ENCODE measurements at places on chromosomes 2 and 18. TPM values are rescaled to one million over a fixed set of nuclear protein-coding genes. Genes with fewer than 3 reads are reported as not detected.
A peak's percentile ranks its signal among the peaks of the same experiment; 100 is the strongest.

DAW1 gene
- not detected for total RNA-seq

- peaks cover 73% of the 10 kb centered on the region for H3K4me1 ChIP-seq
- H3K27me3 ChIP-seq: no peaks in the 10 kb centered on the region
- H3K36me3 ChIP-seq: peaks cover 44% of the 10 kb centered on the region
- H3K4me3 ChIP-seq: peak overlapping the region; percentile 67
- DNase-seq: no peak
Measured at GRCh38 chr2:84874381-84875212, 6.3 kb downstream of the TRABD2A start.

DNA sequence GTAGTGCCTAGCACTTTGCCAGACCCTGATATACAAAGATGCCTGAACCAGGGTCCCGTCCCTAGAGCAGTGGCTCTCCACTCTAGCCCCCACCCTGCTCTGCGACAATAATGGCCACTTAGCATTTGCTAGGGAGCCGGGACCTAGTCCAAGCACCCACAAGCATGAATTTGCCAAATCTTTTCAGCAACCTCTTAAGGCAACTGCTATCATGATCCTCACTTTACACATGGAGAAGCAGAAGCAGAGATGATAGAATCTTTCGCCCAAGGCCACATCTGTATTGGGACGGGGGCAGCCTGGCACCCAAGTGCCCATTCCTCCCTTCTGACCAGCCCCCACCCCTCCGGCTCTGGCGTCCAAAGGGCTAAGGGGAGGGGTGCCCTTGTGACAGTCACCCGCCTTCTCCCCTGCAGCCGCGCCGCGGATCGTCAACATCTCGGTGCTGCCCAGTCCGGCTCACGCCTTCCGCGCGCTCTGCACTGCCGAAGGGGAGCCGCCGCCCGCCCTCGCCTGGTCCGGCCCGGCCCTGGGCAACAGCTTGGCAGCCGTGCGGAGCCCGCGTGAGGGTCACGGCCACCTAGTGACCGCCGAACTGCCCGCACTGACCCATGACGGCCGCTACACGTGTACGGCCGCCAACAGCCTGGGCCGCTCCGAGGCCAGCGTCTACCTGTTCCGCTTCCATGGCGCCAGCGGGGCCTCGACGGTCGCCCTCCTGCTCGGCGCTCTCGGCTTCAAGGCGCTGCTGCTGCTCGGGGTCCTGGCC, 13.0 kb downstream of the SIGLEC15 start:
- no peaks in the 10 kb centered on the region for H3K4me1 ChIP-seq
- no peak for DNase-seq
- no peak overlapping the region for H3K4me3 ChIP-seq
- H3K27ac ChIP-seq: no peak overlapping the region
- H3K27me3 ChIP-seq: peaks cover 49% of the 10 kb centered on the region
- H3K36me3 ChIP-seq: no peaks in the 10 kb centered on the region

DNA sequence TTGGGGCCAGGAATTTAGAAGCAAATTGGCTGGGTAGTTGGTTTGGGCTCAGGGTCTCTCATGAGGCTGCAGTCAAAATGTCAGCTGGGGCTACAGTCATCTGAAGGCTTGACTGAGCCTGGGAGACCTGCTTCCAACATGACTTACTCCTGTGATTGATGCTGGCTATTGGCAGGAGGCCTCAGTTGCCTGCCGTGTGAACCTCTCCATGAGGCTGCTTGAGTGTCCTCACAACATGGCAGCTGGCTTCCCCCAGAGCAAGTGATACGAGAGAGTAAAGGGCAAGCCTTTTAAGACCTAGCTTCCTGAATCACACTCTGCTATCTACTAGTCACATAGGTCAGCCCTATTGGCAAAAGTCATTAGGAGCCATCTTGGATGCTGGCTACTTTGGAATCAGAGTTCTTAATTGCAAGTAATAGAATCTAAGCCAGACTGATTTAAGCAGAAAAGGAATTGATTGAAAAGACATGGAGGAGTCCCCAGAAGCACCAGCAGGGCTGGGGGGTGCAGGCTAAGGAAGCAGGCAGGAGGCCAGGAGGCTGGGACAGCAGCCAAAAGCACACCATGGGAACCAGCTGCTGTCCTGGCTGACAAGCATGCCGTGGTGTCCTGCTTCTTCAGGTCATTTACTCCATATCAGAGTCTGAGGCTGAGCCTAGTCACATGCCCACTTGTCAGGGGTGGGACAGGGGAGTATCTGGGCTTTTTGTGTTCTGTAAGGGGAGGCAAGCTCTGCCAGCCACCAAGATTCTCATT, 7.8 kb upstream of the GIGYF2 start:
- DNase-seq: no peak
- no peak overlapping the region for H3K27ac ChIP-seq
- H3K4me3 ChIP-seq: no peak overlapping the region
- no peaks in the 10 kb centered on the region for H3K36me3 ChIP-seq
- peaks cover 4% of the 10 kb centered on the region for H3K27me3 ChIP-seq

- H3K4me1 ChIP-seq: peaks cover 6% of the 10 kb centered on the region
- H3K27ac ChIP-seq: no peak overlapping the region
Measured at GRCh38 chr2:168614172-168615018, 158.3 kb downstream of the CERS6 start.

GRCh38 chr2:174574657-174575056, 22.9 kb downstream of the WIPF1 start:
- DNase-seq: no peak
- peaks cover 64% of the 10 kb centered on the region for H3K4me1 ChIP-seq
- H3K27ac ChIP-seq: peak overlapping the region; percentile 44
- H3K36me3 ChIP-seq: peaks cover 65% of the 10 kb centered on the region
- H3K27me3 ChIP-seq: no peaks in the 10 kb centered on the region

DNA sequence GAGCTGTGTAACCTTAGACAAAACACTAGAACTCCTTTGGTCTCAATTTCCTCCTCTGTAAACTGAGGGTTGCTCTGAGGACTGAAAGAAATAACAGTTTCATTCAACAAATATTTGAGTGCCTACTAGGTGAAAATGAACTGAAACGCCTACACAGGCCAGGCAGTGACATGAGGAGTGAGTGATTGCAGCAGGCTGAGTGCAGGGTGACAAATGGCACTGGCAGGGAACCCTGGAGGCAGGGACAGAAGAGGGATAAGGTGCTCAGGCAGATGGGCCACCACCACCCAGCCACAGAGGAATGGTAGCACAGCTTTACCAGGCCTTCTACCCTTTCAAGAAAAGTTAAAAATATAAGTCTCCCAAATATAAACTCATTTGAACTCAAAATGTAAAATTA, 11.5 kb upstream of the RNU4ATAC start:
- peaks cover 4% of the 10 kb centered on the region for H3K4me1 ChIP-seq
- H3K36me3 ChIP-seq: peaks cover 26% of the 10 kb centered on the region
- H3K27me3 ChIP-seq: no peaks in the 10 kb centered on the region

- H3K36me3 ChIP-seq: peaks cover 25% of the 10 kb centered on the region
- H3K27ac ChIP-seq: no peak overlapping the region
- no peak overlapping the region for H3K4me3 ChIP-seq
- peaks cover 13% of the 10 kb centered on the region for H3K4me1 ChIP-seq
- no peak for DNase-seq
Measured at GRCh38 chr2:218447072-218447471, 28.1 kb downstream of the VIL1 start.

GRCh38 chr2:694906-695510, 17.8 kb upstream of the TMEM18 start:
- no peaks in the 10 kb centered on the region for H3K36me3 ChIP-seq
- no peak for DNase-seq
- no peak overlapping the region for H3K27ac ChIP-seq

DNA sequence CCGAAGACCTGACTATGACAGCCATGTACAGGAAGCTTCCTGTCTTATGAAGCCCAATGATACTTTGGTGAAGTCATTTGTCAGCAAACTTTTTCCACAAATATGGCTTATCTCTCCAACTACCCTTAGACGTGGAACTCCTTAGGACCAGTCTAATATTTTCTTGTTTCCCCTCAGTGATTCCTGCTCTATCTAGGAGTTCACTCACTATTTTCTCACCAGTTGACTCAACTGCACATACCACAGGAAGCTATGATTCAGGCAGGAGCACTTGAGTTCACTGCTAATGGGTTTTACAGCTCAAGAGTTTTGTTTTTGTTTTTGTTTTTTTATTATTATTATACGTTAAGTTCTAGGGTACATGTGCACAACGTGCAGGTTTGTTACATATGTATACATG, 109.3 kb downstream of the ANTXR1 start:
- peaks cover 6% of the 10 kb centered on the region for H3K27me3 ChIP-seq
- no peak overlapping the region for H3K4me3 ChIP-seq

DNA sequence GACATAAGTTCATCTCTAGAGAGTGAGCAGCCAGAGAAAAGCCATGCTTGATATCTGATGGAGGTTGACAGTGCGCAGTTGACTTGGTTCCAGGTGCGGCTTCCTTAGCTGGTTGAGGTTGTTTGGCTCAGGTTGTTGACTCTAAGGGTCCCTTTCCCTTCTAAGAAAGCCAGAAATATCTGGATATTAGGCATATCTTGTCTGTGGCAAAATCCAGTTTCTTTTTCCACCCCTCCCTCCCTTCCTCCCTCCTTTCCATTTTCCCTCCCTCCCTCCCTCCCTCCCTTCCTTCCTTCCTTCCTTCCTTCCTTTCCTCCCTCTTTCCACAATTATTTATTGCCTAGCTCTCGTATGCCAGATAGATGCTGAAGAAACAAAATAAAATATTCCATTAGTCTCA, 82.6 kb upstream of the TNP1 start:
- peaks cover 2% of the 10 kb centered on the region for H3K36me3 ChIP-seq
- DNase-seq: no peak
- H3K4me3 ChIP-seq: no peak overlapping the region
- no peak overlapping the region for H3K27ac ChIP-seq

TFCP2L1 gene
- total RNA-seq: 0.02 TPM

DNA sequence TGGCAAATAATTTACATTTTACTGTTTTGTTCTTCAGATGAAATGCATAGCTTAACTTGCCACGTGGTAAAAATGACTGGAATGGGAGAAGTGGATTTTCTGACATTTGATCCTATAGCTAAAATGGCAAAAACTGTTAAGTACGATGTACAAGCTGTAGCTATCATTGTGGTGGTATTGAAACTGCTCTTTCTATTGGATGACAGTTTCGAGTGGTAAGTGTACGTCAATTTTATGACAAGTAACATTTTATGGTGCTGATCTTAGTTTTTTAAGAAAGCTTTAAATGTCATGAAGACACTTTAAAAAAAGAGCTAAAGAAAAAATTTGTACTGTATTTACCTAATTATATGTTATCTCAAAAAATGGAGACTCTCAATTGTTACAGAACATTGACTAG, 40.8 kb upstream of the GRHL1 start:
- no peaks in the 10 kb centered on the region for H3K27me3 ChIP-seq
- no peak for DNase-seq
- H3K36me3 ChIP-seq: peaks cover 30% of the 10 kb centered on the region
- no peak overlapping the region for H3K4me3 ChIP-seq
- H3K27ac ChIP-seq: no peak overlapping the region
- H3K4me1 ChIP-seq: peaks cover 12% of the 10 kb centered on the region

DNA sequence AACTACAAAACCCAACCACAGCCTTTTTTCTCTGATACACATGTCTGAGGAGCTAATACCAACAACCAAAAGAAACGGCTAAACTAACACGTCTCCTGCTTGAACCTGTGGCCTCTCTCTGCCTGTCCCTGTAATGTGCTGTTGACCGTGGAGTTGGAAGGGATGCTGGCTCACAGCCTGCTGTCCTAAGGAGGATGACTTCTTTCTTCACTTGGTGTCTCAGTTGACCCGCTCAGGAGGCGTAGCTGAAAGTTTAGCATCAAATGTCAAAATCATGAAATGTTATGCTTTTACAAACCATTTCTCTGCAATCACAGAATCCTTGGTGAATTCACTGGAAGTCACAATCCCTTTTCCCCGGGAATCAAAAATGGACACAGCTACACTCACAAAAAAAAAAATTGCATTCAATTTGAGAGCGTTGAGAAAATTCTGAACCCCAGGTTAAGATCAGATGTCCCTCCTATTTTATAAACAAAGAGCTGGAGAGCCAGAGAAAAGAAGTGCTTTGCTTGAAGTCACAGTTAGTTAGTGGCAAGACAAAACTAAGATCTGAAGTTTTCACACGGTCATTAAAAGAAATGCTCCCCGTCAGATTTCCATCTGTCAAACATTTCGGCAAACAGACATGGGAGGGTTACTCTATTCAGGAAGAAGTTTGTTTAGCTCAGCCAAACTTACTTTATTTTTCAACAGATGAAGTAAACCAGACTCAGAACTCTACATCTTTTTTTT, 74.3 kb downstream of the IRS1 start:
- H3K27ac ChIP-seq: no peak overlapping the region
- H3K27me3 ChIP-seq: peaks cover 35% of the 10 kb centered on the region
- H3K36me3 ChIP-seq: no peaks in the 10 kb centered on the region
- no peaks in the 10 kb centered on the region for H3K4me1 ChIP-seq
- H3K4me3 ChIP-seq: no peak overlapping the region

AGXT gene
- total RNA-seq: not detected

DNA sequence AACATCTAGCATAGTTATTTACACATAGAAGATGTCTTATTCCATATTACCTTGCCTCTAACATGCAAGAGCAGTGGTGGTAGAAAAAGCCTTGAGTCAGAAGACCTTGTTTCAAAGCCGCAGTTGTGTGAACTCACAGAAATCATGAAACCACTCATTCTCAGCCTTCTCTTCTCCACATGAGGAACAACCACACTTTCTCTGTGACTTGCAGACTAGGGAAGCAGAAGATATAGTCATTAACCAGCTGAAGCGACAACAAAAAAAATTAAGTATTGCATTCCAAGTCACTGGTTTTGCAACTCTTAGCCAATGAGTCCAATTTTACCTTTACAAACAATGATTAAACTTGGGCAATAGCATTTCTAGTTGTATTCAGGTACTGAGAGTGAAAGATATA, 19.0 kb downstream of the TWSG1 start:
- no peak overlapping the region for H3K27ac ChIP-seq
- no peak overlapping the region for H3K4me3 ChIP-seq
- no peak for DNase-seq
- H3K27me3 ChIP-seq: no peaks in the 10 kb centered on the region
- peaks cover 7% of the 10 kb centered on the region for H3K4me1 ChIP-seq
- H3K36me3 ChIP-seq: no peaks in the 10 kb centered on the region

DNA sequence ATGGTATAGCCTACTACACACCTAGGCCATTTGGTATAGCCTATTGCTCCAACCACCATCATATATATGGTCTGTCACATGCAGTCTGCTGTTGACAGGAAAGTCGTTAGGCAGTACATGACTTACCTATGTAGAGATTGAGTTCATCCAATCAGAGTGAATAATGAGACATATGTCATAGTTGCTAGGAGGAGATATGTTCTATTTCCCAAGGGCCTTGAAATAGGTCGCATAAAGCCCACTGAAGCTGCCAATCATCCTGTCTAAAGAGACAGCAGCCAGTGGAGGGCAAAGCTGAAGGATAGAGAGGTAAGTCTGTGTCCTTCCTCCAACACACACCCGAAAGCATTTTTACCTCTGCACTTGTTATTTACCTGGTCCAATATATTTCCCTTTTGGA, 263.4 kb downstream of the PTPRM start:
- H3K27ac ChIP-seq: no peak overlapping the region
- DNase-seq: no peak
- no peaks in the 10 kb centered on the region for H3K27me3 ChIP-seq
- no peaks in the 10 kb centered on the region for H3K36me3 ChIP-seq
- H3K4me3 ChIP-seq: no peak overlapping the region

- peaks cover 30% of the 10 kb centered on the region for H3K27me3 ChIP-seq
- no peaks in the 10 kb centered on the region for H3K36me3 ChIP-seq
- no peak for DNase-seq
- H3K4me1 ChIP-seq: no peaks in the 10 kb centered on the region
- no peak overlapping the region for H3K27ac ChIP-seq
Measured at GRCh38 chr2:75194184-75194868, 5.0 kb downstream of the TACR1 start.

ABCB6 gene
- total RNA-seq: 32.9 TPM

COL6A3 gene
- 15.5 TPM for total RNA-seq

GRCh38 chr2:184743096-184743495, 144.8 kb downstream of the ZNF804A start:
- no peaks in the 10 kb centered on the region for H3K4me1 ChIP-seq
- no peak overlapping the region for H3K27ac ChIP-seq
- no peaks in the 10 kb centered on the region for H3K36me3 ChIP-seq
- H3K27me3 ChIP-seq: no peaks in the 10 kb centered on the region
- no peak for DNase-seq

All from activated T-helper 1 cell treated with anti-CD3 and anti-CD28 coated beads, Interleukin-12 subunit alpha, Interleukin-12 subunit beta, Interleukin-2, Interleukin-4 antibody, amounts not matched to agents 30 ng/mL and 10 ng/mL and 1 ng/mL, durations not matched to agents 14 hours and 24 hours and 36 hours (primary cell).